ENCODE measurements at places on chromosomes 13 and 19. TPM values are rescaled to one million over a fixed set of nuclear protein-coding genes. Genes with fewer than 3 reads are reported as not detected.

ZNF573 gene
- 47.0 TPM for total RNA-seq

PRR12 gene
- total RNA-seq = 15.3 TPM

TNFSF9 gene
- total RNA-seq = 1.9 TPM

GNG7 gene
- 5.6 TPM for total RNA-seq

ANGPTL4 gene
- 0.63 TPM for total RNA-seq

ZNF653 gene
- total RNA-seq = 17.8 TPM

CDC16 gene
- 98.9 TPM for total RNA-seq

PEG3 gene
- 63.5 TPM for total RNA-seq

ZNF844 gene
- 19.4 TPM for total RNA-seq

IL4I1 gene
- not detected for total RNA-seq

ZNF296 gene
- total RNA-seq = not detected

IGFL1 gene
- total RNA-seq = not detected

CD22 gene
- not detected for total RNA-seq

CCNE1 gene
- total RNA-seq = 0.63 TPM

KIR2DL3 gene
- not detected for total RNA-seq

FCAR gene
- not detected for total RNA-seq

XPO4 gene
- 41.3 TPM for total RNA-seq

BCL3 gene
- not detected for total RNA-seq

NOTCH3 gene
- 19.4 TPM for total RNA-seq

ZNF841 gene
- 68.9 TPM for total RNA-seq

ZNF880 gene
- 122 TPM for total RNA-seq

DAND5 gene
- total RNA-seq = not detected

CRX gene
- not detected for total RNA-seq
